ENCODE measurements at places on chromosomes 11 and 22. TPM values are rescaled to one million over a fixed set of nuclear protein-coding genes. Genes with fewer than 3 reads are reported as not detected.
A peak's percentile ranks its signal among the peaks of the same experiment; 100 is the strongest.

The RAB38 gene
- 3.5 TPM for total RNA-seq

The SLC29A2 gene
- total RNA-seq: 5.9 TPM

The PRDM11 gene
- 11.2 TPM for total RNA-seq

The GSTT2B gene
- total RNA-seq: 3.8 TPM

The GRK3 gene
- 53.4 TPM for total RNA-seq

The TEX54 gene
- not detected for total RNA-seq

The SESN3 gene
- total RNA-seq: 19.5 TPM

The ROM1 gene
- 6.7 TPM for total RNA-seq

The STK33 gene
- total RNA-seq: 1.3 TPM

The ACR gene
- total RNA-seq: 4.5 TPM

The OR10G7 gene
- total RNA-seq: not detected

DNA sequence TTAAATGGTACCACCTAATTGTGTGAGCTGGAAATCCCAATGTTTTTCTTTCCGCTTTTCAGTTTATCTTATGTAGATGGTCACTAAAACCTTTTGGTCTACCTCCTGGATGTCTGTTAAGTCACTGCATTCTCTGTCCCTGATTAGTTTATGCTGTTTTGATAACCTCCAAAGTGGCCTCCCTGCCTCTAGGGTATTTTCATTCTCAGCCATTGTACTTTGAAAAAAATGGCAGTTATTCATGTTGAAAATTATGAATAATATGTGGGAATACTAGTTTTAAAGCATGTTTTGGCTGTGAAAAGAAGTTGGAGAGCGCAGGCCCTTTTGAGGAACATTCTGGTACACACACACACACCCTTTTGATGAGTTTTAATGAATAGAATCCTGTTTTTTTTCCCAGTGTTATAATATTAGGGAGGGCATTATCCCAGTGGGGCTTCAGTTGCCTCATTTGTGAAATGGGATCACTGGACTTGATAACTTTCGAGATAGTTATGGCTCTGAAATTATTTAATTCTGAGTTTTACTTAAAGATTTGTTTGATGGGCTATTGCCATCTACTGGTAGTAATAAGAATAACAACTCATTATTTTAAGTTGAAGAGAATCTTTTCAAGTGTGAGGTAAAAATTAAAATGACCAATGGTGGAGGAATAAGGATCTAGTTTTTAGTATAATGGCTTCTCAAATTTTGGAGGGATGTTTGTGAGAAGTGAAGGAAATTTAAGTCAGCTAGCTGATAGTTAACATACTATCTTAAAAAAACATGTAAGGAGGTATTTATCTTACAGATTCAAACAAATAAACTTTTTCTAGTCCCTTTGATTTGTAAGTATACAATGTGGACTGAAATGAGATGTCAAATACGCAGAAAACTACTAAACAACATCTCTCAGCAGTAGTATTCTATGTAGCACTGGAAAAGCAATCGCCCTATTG lies 3.9 kb downstream of the FDX1 start:
- no peak for DNase-seq

DNA sequence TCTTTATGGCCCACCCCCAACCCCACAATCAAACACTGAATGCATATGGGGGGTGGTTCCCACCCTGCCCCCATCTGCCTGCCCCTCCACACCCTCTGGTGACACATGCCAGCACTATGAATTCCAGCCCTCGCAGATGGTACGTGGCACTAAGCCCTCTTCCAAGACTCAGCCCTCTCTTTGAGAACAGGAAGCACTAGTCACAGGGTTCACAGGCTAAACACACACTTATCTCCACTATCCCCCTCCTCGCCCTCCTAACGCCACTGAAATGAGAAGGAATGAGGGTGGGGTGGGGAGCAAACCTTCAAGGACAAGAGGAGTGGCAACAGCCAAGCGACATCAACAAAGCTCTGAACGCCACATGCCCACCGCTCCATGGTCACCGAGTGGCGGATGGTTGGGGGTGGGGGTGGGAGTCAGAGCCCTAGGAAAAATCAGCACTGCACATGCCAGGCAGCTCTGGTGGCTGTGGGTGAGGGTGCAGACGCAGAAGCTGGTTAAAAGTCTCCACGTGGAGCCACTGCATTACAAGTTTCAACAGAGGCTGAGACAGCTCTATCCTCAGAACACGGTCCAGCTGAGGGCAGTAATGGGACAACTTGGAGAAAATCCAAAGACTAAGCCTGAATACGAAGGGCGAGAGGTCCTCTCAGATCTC lies 33.6 kb downstream of the TMEM184B start:
- DNase-seq: no peak

DNA sequence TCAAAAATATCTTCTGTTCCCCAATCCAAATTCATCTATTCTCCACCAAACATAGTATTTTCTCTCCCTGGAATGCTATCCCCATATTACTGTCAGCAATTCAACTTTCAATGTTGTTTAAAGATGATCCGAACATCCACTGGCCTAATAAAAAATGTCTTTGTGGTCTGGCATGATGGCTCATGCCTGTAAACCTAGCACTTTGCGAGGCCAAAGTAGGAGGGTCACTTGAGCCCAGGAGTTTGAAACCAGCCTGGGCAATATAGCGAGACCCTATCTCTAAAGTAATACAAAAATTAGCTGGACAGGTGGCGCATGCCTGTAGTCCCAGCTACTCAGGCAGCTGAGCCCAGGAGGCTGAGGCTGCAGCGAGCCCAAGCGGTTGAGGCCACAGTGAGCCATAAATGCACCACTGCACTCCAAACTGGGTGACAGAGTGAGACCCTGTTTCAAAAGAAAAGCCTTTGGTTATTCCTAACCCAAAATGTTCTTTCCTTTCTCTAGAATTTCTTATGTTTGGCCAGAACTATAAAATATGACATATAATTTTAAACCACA lies 29.8 kb downstream of the SIK3 start:
- no peak for DNase-seq

DNA sequence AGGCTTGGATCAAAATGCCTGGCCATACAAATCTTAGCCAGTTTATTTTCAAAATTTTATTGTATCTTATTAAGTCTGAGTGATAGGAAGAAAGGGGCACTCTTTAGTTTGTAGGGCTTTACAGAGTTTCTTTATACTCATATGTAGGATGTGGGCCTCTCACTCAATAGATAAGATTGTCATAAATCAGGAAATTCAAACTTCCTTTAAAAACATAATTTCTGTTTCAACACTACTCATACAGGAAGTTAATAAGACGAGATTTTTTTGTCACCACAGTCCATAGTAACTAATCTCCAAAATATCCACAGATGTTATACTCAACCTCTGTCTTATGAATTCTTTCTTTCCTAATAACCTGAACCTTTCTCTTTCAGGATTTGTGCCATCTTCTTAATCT lies 13.3 kb upstream of the OR56B4 start:
- no peak for DNase-seq

- no peak for DNase-seq
Measured at GRCh38 chr22:45454275-45454674, 40.8 kb downstream of the RIBC2 start.

DNA sequence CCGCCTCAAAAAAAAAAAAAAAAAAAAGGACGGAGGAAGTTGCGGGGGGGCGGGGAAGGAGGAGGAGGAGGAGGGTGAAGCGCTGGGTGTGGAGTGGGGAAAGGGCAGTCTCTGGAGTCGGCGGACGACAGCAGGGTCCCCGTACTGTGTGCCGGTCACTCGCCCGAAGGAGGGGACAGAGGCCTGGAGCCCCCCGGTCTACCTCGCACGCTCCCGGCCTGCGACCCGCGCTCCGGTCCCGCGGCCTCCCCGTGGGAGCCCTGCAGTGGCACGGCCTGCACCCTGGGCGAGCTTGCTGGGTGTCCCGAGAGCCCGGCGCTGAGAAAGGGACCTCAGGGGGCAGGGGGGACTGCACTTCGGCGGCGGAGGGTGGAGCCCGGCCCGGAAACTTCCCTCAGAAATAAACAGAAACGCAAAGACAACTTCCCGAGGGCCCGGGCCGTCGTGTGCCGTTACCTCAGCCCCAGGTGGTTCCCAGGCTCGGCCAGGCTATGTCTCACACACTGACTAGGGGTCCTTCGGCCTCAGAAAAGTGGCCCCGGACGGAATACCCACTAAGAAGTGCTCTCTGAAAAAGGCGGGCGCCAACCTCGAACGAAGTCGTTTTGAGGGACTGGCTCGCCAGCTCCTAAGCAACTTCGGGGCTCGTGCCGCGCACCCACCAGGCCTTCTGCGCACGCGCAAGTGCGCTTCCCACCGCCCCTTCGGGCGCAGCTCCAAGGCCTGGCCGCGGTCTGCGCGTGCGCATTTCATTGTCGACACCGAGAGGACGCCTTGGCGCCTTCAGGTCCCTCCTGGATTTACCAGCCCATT lies at the start of gene MAJIN:
MAJIN (minus strand) TSS at position 688 of the 813 bp plus-strand sequence. CDS start 12,703 bp downstream, outside the sequence.
- DNase-seq: peak; percentile 93

DNA sequence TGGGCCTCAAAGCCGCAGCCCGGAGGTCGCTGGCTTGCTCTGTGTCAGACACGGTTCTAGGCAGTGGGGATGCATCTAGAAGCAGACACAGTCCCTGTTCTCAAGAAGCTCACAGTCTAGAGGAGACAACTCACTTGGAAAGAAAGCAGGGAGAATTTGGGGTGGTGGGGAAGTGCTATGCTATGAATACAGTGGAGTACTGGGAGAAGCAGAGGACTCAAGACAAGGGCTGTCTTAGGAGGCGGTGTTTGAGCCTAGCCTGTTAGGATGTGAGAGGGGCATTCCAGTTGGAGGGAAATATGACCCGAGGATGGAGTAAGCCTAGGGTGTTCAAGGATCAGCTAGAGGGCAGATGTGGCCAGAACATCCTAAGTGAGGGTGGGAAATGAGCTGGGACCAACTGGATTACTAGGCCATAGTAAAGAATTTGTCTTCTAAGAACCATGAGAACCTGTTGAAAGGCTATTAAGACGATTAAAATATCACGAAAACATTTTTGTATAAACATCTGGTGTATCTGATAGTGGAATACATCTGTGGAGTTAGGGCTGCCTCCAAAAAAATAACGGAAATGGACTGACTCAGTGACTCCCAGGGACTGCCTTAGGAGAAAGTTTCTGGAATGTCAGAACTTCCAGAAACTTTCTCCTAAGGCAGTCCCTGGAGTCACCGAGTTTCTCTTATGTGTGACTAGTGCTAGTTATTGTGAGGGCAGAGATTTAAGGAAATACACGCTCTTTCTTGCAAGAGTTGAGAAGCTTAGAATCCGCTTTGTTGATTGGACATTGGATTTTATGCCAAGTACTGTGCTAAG lies 1.1 kb upstream of the PITPNB start:
- DNase-seq: no peak

- no peak for DNase-seq
Measured at GRCh38 chr22:43998679-43999264, 25.3 kb upstream of the PARVB start.

DNA sequence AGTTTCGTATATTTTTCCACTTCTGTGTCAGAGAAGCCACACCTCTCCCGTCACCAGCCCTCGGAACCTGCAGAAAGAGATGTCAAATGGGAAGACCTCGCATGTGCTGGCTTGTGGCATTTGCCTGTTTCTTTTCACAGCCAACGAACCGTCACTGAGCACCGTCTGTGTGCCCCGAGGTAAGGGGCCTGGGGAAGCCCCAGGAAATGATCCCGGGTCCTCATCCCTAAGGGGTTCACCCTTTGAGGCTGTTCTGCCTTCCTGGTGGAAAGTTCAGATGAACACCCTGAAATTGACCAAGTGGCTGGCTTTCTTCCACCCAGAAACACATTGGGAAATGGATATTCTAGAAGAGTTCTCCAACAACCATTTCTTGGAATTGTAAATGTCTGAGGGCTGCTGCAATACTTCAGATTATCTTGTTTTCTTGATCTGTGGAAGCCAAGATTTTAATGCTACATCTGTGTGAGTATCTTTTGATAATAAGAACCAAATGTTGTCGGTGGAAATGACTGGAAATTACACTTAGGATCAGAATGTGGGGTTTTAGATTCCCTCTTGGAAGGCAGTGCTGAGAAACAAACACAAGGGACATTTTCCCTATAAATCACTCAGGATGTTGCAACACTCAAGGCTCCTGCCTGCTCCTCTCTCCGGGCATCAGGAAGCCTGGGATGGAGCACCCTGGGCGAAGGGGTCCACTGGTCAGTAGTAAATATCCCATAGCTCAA lies 37.6 kb downstream of the RIBC2 start:
- no peak for DNase-seq

DNA sequence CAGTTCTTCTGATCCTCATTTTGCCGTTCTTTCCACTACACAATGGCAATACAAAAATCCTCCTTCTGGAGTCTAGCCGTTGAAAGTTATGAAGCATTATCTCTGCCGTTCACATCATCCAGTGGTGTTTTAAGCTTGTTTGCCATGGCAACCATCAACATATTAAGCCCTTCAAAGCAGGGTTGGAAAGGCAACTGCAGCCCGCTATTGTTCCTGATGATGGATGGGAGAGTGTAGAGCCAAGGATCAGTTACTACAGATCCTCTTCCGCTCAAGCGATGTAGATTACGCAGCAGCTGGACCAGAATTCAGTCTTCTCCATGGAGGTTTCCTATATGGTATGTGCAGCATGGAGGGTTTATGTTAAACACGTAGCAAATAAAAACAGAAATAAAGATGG lies 352.7 kb downstream of the NTM start:
- no peak for DNase-seq

GRCh38 chr11:102345904-102346303 lies 1.1 kb upstream of the BIRC2 start:
- no peak for DNase-seq

DNA sequence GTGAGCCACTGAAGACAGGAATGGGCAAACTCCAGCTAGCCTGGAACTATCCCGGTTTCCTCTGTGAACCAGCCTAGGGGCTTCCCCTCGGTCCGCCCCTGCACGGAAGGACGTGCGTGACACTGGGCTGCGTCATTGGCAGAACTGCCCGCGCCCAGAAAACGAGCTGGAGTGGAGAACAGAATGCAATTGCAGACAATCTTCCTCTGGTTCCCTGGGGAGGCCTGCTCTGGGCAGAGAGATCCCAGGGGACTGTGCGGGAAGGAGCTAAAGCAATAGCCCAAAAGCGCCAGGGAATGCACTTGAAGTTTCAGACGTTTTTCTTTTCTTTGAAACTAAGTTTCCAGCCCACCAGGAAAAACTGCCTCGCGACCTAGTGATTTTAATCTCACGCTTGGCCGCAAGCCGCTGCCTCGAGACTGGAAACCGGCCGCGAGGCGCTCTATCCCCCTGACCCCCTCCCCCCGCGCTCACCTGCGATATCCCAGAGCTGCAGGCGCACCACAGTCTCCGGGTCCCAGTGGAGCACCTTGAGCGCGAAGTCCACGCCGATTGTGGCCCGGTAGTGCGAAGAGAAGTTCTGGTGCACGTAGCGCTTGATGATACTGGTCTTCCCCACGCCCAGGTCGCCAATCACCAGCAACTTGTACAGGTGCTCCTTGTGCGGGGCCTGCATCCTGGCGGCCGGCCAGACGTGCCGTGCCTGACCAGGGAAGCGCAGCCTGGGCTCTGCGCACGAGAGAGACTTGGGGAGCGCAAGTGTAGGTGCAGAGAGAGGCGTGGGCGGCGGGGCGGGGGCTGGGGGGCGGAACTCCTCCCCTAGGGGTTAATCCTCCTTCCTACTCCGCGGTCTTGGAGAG lies at the start of gene RAB38:
RAB38 (minus strand) TSS at position 735 of the 860 bp plus-strand sequence; CDS start at position 676, 59 bp downstream.
- peak; percentile 90 for DNase-seq

GRCh38 chr11:86369668-86370067 lies 5.0 kb upstream of the CCDC81 start:
- DNase-seq: no peak
